ENCODE measurements at places on chromosomes 7 and 10.

GRCh38 chr7:22563621-22564241 lies 63.7 kb upstream of the STEAP1B start:
- no peak for DNase-seq

GRCh38 chr7:51158742-51159445 lies 157.7 kb downstream of the COBL start:
- DNase-seq, result no peak

DNA sequence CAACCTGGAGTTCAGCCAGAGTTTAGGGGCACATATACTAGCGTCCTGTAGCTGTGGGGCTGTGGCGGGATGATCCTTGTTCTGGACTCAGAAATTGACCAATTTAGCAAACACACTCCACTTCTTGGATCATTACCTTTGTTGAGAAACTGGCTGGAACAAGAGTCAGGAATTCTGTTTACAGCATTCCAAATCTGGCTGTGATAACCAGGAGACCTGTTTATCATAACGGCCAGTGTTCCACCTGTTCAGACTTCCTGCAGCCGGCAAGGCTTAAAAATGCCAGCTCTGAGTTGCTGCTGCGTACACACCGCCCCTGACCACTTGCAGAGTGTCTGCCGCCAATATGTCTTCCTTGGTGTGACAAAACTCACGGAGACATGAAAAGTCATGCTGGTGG lies 64.8 kb downstream of the ARMC3 start:
- no peak for DNase-seq

DNA sequence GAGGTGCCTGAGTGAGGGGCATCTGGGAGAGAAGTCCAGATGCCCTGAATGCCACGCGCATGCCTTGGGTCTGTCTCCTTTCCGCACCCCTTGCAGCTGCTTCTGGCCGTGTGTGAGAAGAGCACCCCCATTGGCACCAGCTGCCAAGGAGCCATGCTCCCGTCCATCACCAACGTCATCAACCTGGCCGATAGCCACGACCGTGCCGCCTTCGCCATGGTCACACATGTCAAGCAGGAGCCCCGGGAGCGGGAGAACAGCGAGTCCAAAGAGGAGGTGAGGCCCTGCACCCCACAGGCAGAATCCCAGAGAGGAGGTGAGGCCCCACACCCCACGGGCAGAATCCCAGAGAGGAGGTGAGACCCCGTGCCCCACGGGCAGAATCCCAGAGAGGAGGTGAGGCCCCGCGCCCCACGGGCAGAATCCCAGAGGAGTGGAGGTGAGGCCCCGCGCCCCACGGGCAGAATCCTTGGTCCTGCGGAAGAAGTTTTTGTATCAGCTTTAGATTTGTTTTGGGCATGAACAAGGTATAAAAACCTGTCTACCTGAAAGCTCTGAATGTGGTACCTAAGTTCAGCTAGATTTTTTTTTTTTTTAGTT lies 91.8 kb downstream of the TRRAP start:
- no peak for DNase-seq

GRCh38 chr7:24965831-24966708 lies 13.9 kb downstream of the OSBPL3 start:
- no peak for DNase-seq
